ENCODE measurements at places on chromosomes 12 and 14.

- no peak for DNase-seq
Measured at GRCh38 chr12:5123921-5124320, 80.2 kb downstream of the KCNA5 start.

- no peak for DNase-seq
Measured at GRCh38 chr12:105214670-105215375, 21.2 kb downstream of the APPL2 start.

DNA sequence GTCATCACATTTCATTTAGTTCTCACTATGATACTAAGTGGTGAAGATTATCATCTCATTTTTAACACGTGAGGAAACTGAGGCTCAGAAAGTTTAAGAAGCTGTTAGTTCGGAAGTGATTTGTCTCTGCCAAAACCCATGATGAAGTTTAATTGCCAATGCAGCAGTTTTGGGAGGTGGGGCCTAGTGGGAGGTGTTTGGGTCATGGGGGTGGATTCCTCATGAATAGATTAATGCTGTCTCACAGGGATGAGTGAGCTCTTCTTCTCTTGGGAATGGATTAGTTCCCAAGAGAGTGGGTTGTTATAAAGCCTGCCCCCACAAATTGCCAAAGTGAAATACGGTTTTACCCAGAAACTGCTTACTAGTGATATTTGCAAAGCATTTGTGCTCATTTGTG, 91.5 kb upstream of the IGF1 start:
- DNase-seq: no peak

GRCh38 chr14:74932401-74932901, 9.4 kb upstream of the RPS6KL1 start:
- DNase-seq: no peak

DNA sequence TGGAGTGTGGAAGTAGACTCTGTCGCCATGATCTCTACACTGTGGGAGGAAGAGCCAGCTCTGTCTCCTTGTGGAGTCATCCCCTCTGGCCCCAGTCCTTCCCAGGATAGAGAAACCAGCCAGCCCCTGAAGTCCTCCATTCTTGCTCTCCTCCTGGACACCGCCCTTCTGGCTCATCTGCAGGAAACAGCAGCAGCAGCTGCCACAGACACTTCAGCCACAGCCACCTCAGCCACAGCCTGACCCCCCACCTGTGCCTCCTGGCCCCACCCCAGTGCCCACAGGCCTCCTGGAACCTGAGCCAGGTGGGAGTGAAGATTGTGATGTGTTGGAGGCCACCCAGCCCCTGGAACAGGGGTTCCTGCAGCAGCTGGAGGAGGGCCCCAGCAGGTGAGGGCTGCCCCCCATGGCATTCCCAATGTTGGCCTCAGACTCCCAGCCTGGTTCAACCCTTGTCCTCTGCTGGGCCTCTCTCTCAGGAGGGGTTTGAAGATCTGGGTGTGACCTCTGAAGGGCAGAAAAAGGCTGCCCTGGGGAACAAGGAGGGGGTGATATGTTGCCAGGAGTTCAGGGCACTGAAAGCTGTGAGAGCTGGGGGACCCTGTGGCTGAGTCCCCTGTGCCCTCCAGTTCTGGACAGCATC, 10.5 kb downstream of the PRPF40B start:
- no peak for DNase-seq

- peak; percentile 20 for DNase-seq
Measured at GRCh38 chr12:21823581-21823980, 49.1 kb upstream of the KCNJ8 start.

DNA sequence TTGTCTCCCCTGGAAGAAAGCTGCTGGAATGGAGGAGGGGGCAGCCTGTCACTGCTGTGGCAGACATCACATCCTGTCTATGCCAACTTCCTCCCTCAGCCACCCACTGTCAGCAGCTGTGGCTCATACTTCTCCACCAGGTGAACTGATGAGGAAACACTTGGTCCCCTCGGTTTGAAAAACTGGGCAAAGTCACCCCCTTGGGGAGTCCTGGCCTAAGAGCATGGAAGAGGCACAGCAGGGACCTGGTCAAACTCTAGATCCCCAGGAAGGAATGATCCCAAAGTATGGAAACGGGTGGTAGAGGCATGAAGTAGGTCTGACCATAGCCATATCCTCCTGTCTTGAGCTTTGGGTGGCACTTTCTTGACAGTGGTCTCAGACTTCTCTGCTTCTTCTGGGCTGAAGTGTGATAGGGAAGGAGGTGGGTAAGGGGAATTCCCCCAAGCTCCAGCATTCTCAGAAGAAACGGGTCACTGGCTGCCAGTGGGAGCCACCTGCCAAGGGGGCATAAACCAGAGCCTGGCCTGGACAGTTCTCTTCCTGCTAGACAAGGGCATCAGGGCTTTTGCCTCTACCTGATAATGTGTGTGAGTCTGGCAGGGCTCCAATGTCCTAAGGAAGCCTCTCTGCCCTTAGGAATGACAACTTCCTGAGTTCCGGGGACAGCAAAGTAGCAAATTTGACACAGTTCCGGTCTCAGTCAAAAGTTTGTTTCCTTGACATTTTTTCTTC, 36.0 kb downstream of the FMNL3 start:
- DNase-seq: no peak

DNA sequence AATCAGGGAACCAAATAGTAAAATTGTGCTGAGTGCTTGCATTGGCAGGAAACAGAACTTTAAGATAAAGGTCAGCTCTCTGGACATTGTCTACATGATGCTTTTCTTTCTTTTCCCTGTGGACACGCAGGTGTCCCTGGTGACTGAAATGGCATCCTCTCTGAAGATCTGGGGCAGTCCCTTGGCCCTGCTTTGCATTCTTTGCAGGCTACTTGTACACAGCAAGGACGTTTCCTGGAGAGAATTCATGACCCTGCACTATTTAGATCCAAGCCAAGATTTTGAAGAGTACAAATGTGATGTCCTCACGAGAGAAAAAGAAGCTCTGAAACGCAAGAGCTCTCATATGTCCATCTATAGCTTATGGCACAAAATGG, 11.3 kb upstream of the EDDM3A start:
- DNase-seq: no peak

DNA sequence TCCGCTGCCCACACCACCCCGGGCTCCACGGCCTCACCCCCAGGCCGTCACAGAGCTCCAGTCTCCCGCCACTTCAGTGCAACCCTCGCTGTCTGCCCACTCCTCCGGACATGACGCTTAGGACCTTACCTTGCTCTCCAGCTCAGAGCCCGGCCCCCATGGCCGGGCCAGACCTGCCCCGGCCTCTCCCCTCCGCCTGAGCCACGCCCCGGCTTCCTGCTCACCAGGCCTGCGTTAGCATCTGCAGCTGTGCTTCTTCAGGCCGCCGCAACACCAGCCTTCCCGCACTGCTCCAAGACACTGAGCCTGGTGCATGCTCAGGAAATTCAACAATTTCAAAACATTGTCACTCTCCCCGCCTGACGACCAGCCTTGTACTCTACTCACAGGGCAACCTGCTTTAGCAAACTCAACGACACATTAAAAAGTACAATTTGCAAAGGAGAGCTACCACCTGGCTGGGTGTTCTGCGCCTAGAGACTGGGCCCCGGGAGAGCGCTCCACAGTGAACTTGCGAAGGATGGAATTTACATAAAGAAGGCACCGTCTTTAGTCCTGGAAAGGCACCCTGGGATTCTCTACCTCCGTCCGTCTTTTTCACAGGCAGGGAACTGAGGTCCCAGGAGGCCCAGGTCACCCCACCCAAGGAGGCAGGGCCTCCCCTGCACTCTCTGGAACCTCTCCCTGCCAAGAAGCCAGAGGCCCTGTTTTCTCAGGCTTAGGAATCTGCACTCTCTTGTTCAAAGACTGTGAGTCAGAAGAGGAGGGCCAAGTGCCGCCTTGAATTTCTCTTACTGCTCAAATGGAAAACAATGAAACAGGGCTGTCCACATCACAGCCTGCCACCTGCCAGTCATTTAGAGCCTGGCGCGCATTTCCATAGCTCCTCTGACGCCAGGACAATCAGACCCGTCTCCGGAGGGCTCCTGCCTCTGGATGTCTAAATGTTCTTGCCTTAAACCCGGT, 51.3 kb downstream of the STX2 start:
- no peak for DNase-seq

- DNase-seq: no peak
Measured at GRCh38 chr14:61385002-61385685, 63.8 kb downstream of the PRKCH start.

DNA sequence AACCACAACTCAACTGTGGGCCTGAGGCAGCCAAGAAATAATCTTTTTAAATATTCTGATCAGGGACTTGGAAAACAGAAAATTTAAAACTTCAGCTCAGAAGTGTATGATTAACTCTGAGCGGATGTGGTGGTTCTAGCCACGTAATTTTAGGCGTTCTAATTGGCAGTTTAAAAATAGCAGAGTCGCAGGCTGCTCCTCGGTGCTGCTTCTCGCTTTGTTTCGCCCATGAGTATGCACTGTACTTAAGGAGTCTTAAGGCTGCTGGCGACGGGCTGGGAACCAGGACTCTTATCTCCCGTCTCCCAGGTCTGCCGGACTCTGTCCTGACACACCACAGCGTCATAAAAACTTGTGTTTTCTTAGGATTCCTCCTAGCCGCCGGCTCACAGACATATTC, 113.4 kb upstream of the PELI2 start:
- DNase-seq: no peak

DNA sequence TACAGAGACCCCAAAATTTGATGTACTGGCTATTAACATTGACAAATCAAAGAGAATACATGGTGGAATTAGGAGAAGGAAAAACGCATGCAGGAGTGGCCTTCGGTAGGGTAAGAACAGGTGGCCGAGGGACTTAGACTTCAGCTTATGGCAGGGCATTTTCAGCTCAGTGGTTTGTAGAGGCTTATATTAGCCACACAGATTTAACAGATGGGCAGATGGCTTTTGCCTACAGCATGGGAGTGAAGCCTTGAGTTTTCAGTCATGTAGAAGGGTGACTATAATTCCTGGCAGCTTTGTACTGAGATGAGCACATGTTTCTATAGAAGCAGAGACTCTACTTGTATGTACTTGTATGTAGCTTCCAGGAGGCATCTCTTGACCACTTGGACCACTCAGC, 40.9 kb upstream of the PLEKHA5 start:
- DNase-seq: peak; percentile 61

GRCh38 chr12:2959192-2959504, at the start of gene TEAD4:
TEAD4 (plus strand) TSS chr12:2959397.
- peak; percentile 37 for DNase-seq

DNA sequence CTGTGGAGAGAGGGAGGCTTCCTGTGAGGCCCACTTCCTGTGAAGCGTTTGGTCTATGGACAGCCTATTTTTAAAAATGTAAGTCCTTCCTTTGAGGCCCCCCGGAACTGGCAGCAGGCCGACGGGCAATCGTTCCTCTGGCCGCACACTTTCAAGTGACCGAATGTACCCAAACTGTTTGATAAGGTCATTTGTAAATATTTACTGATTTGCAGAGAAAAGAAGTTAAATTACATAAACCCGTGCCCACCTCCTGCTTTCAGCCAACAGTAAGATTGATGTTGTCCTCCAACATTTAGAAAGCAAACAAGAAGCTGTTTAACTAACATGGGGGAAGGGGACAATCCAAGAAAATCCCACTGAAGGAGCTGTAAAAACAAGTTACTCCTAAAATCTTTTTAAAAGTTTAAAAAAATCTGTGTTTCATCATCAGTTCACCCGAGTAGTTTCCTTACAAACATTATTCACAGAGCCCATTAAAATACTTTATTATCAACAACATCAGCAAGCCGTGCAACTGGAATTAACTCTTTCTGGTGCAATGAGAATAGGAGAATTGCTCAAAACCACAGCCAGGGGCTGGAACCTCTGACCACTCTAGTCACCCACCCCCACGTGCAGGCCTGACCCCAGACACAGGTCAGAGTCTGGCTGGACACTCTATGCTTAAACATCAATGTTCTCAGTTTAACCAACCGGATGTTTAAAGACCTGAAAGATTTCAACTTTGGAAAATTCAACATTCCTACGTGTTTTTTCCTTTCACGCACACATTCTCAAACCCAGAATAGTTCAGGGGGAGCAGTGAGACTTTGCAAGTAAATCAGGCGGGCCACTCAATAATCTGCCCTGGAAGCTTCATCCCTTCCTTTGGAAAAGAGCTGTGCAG, 65.3 kb downstream of the FOXN3 start:
- DNase-seq: no peak

GRCh38 chr12:124321040-124321481, 26.2 kb downstream of the RFLNA start:
- DNase-seq: no peak

- no peak for DNase-seq
Measured at GRCh38 chr12:51021694-51022093, 4.5 kb downstream of the SLC11A2 start.

- DNase-seq: no peak
Measured at GRCh38 chr12:7915661-7916403, 20.2 kb downstream of the SLC2A3 start.

- DNase-seq: no peak
Measured at GRCh38 chr12:46692606-46693005, 133.2 kb downstream of the SLC38A4 start.

GRCh38 chr12:6816598-6816997, 5.0 kb upstream of the GPR162 start:
- no peak for DNase-seq

DNA sequence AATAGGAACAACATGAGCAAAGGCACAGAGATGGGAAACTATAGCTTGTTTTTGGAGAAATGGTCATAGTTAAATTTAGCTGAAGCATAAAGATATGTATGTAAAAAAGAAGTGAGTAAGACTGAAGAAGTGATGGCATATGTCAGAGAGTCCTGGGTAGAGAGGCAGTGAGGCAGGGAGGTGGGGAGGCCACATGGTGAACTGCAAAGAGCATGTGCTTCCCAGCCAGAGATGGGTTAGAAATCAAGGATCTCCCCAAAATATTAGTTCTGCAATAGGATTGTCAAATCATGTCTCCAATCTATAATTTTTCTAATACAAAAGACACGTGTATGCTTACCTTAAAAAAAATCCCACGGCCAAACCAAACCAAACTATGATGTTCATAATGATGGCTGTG, 82.1 kb upstream of the STXBP6 start:
- DNase-seq: no peak

DNA sequence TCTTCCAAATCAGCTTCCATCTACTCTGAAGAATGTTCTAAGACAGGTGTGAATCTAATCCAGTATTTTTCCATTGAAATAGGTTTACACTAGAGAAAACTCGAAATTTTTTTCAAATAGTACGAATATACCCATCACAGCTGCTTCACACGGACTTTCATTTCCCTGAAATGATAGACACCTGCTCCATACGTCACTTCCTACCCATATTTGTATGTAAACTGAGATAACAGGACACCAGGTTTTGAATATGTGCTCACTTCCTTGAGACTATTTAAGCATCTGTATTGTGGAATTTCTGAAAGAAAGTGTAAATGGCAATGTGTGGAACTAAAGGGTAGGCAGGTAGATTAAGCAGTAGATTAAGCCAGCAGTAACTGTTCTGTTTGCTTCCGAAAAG, 13.4 kb upstream of the ITPR2 start:
- no peak for DNase-seq

DNA sequence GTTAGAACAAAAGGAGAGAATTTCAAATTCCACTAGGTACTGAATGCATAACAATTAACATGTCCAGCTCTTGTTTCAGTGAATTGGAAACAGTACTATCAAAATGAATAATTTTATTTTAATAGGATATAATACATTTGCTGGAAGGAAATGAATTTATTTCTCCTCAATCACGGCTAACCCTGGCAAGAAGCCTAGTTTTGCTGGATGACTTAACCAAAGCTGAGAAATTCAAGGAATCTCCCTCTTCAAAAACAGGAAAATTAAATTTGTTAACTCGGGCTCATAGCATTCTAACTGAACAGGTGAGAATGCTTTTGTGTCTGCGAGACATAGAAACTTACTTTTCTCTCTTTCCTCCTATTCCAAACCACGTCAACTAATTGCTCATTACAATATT, 163.5 kb upstream of the NEDD1 start:
- no peak for DNase-seq
